Neural crest cell (in vitro differentiated cells): ENCODE measurements at places on chromosomes 4 and X.
A peak's percentile ranks its signal among the peaks of the same experiment; 100 is the strongest.

GRCh38 chr4:176036585-176037205 lies 28.9 kb upstream of the WDR17 start:
- no peak for DNase-seq

GRCh38 chr4:95742872-95743271 lies 97.0 kb upstream of the PDHA2 start:
- DNase-seq = no peak

GRCh38 chr4:6992728-6993677 lies 50.2 kb upstream of the TADA2B start:
- no peak for DNase-seq

GRCh38 chr4:25030277-25031076 lies at the start of gene LGI2:
LGI2 (minus strand) TSS chr4:25030946; CDS start chr4:25030693, 253 bp downstream.
- DNase-seq = peak; percentile 34

GRCh38 chr4:5774416-5775036 lies 63.5 kb downstream of the EVC start:
- DNase-seq = no peak

DNA sequence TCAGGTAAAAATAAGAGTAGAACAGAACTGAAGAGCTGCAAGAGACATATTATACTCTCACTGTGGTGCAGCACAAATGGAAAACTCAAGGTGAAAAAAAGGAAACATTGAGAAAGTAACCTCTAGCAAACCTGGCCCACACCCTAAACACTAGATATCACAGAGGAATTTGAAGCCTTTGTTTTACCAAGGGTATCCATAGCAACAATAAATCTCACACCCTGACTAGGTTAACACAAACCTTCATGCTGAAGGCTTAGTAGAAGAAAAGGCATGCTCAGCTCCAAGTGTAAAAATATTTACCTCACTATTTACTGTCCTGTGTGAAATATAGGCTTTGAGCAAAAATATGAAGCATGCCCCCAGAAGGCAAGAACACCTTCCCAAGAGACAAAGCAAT lies 61.9 kb upstream of the TAB3 start:
- DNase-seq = no peak

- DNase-seq = no peak
These were observed 340.4 kb downstream of the RPA4 start for GRCh38 chrX:97224148-97224547.

- no peak for DNase-seq
These were observed 412.6 kb downstream of the IQCM start for GRCh38 chr4:149403081-149403480.

GRCh38 chr4:14087459-14087858 lies 459.9 kb upstream of the BOD1L1 start:
- no peak for DNase-seq

DNA sequence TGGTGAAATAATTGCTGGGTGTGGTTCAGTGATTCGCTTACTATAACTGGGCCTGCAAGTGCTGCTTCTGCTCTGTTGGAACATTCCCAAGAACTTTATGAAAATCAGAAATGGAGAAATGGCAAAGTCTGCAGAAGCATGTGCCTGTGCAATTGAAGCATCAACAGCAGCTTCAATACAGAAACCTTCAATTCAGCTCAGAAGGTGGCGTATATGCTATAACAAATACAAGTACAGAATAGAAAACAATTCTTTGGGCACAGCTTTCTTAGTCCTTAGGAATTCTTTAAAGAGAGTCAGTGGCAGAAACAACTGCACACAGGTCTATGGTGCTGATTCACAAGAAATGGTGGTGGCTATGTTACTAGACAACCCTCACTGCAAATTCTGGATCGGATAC lies 18.0 kb upstream of the PDHA2 start:
- no peak for DNase-seq

DNA sequence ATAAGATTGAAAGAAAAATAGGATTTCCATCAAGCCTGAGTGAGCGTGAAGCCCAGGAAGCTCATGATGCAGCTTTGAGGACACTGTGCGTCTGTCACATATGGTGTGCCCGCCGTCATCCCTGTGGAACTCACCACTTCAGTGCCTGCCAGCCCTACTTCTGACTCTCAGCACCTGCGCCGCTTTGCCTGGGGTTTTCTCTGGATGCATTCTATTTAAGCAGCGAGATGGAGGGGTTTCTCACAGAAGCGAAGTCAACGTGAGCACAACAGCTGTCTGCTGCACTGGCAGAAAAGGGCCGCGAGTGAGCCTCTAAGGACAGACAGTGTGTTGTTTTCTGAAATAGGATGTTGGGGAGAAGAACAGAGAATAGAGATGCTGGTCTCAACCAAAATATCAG lies 6.2 kb upstream of the TMEM128 start:
- DNase-seq = no peak

- DNase-seq = no peak
These were observed 47.7 kb downstream of the LNX1 start for GRCh38 chr4:53543561-53543960.

DNA sequence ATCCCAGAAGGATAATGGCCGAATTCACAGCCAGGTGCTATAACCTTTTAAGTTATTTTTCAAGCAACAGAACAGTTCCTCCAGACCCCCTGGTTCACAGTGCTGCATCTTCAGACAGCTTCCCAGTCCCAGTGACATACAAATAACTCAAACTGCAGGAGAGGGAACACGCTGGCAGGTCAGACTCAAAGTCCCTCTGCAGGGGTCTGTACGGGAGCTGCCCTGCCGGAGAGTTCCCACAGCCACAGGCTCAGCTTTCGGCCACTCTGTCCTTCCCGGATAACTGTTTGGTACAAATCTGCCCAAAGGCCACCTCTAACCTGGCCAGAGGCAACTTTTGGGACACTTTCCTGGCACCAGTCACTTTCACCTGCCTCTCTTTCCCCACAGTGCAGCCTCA lies 230.2 kb downstream of the AFAP1 start:
- no peak for DNase-seq

- DNase-seq = no peak
These were observed 260.2 kb upstream of the CPEB2 start for GRCh38 chr4:14742054-14742453.

- DNase-seq = no peak
These were observed 359.4 kb downstream of the ARAP2 start for GRCh38 chr4:35884714-35885480.

GRCh38 chr4:114495471-114495928 lies 103.1 kb upstream of the UGT8 start:
- peak; percentile 4 for DNase-seq
